ENCODE measurements at places on chromosomes 11 and 22.

GRCh38 chr11:106088896-106089295 is 11.4 kb downstream of the AASDHPPT start:
- DNase-seq: no peak

GRCh38 chr11:134079317-134079716 is 10.4 kb downstream of the JAM3 start:
- no peak for DNase-seq

DNA sequence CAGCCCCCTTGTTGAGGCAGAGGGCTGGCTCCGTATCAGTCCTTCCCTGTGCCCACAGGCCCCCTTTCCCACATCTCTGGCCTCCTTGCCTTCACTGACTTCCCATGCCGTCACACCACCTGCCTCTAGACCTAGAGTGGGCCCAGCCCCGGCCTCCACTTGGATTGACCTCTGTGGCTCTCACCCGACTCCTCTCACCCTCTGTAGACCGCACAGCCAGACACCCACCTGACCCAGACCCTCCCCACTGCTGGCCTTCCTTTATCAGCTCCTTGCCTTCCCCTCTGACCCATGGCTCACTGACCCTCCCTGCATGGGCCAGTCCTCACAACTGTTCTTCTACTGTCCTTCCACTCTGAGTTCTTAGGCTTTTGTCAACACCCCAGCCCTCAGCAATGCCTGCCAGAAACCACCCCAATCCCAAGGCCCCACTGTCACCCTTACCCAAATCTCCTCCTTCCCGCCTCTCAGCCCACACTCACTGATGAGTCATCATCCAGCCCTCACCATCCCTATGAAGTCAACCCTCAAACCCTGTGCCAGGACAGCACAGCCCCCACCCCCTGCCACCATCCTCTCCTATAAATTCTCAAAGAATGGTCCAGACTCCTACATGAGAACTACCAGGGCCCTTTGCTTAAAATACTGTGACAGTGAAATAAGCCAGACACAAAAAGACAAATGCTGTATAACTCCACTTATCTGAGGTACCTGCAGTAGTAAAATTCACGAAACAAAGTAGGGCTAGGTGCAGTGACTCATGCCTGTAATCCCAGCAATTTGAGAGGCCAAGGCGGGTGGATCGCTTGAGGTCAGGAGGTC is 53.4 kb downstream of the SCGB1A1 start:
- DNase-seq: no peak

DNA sequence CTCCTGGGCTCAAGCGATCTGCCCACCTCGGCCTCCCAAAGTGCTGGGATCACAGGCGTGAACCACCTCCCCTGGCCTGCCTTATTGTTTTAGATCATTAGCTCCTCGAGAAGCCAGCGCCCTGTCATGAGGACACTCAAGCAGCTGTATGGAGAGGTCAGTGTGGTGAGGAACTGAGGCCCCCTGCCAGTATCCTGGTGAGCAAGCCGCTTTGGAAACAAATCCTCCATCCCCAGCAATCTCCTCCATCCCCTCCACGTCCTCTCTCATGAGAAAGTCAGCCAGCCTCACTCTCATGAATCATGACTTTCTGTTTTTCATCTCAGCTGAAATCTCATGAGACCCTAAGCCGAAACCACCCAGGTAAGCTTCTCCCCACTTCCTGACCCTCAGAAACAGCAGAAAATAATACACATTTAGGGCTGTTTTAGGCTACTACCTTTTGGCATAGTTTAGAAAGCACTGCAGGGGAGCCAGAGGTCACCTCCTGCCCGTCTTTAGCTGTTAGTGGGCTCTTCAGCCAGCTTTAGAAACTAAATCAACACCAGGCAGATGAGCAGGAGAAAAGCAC is 56.0 kb downstream of the CTTN start:
- no peak for DNase-seq

- no peak for DNase-seq
Measured at GRCh38 chr11:43327987-43328386, 16.2 kb downstream of the API5 start.

DNA sequence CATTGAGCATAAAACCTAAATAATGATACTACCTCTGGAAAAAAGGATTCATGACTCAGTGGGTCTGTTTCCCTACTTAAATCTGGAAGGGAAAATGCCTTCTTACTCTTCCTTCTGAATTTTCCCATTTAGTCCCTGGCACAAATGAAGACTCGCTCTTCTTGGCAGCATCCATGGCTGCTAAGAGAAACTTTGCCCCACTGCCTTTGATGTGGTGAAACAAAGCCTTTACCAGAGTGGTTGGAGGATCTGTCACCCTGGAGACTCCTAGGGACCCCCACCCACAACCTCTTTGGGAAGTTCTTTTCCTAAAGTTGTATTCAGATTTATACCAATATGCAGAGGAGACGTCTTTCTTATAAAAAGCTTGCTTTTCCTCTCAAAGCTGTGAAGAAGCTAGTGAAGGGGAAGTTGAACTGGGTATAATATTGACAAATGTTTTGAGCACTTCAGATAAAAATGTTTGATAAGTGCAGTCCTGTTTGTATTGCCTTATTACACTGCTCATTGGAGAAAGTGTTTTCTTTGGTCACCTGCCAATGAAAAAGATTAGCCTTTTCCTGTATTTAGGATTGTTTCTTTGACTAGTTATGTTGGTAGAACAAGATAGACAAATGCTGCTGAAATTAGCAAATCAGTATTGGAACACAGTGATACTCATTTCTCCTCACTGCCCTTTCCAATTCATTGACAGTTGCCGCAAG is 77.3 kb downstream of the ARFGAP2 start:
- no peak for DNase-seq
